ENCODE measurements at places on chromosomes 7 and 10. TPM values are rescaled to one million over a fixed set of nuclear protein-coding genes. Genes with fewer than 3 reads are reported as not detected.
A peak's percentile ranks its signal among the peaks of the same experiment; 100 is the strongest.

DNA sequence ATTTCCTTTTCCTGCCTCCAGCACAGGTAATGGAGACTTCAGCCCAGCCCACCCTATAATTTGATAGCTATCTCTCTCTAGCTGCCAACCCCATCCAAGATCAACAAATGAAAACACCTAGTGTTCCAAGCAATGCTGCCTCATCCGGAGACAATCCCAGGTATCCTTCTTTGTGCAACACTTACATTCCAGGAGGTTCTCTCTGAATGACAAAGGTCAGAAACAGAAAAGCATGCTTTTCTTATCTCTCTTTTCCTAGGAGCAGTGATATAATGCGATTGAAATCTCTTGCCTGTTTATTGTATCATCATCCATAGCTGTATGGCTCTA is 699.3 kb downstream of the INHBA start:
- no peak for DNase-seq

GRCh38 chr10:127943336-127943910 is 36.5 kb downstream of the PTPRE start:
- no peak for DNase-seq

- no peak for DNase-seq
Observed at GRCh38 chr7:51517187-51517586, 200.6 kb upstream of the COBL start.

DNA sequence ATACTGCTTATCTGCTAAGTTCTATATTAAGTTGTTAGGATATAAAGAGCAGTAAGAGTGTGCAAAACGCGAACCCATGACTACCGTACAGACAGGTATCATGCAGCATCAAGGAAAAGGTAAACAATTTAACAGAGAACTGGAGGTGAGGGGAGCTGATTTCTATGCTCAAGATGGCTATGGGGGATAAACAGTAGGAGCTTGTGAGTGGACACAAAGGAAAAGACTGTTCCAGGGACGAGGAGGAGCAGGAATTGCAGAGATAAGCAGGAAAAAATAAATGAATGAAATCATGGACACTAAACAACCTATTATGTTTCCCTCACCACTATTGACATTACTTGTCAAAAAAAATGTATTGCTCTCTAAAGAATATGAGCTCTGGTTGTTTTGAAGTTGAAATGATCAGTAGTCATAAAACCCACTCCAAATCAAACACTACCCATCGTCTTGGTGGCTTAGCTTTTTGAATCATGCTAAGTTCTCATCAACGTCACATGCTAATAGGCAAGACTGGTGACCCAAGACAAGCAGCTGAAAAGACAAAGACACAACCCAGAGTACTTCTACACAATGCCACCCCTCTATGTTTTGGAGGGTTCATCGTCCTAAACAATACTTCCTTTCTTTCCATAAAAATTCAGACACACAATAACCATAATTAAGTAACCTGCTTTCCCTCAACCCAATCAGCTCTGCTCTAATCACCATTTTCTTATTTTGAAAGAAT is 102.7 kb downstream of the NRP1 start:
- no peak for DNase-seq

DNA sequence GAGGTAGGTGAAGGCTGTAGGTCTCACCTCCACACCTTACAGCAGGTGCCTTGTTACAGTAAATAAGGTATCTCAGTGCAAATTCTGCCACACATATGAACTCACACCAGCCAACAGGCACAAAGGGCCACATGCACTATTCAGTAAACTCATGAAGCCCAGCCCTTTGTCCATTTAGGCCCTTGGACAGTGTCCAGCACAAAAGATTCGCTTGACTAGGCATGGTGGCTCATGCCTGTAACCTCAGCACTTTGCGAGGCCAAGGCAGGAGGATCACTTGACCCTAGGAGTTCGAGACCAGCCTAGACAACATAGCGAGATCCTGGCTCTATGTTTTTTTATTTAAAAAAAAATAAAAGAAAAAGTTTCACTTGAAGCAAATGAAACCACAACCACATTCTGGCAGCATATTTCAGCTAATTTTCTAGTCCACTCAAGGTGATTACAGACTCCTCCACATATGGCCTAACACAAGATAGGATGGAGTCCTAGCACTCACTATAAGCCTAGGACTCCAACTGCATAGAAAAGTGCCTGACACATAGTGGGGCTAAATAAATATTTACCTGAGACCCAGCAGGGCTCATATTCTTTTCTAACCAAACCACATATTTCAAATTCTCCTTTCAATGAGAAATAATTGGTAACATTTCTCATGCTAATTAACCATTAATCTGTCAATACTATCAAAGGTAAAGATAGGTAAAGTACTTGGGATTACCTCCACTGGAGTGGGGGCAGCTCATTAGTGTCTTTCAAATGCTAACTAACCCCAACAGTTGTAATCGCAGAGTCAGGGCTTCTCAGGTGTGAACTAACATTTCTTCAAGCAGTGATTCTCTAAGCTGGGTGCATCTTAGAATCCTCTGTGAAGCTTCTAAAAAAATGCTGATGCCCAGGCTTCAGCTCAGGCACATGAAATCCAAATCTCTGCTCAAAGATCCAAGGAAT is 4.5 kb upstream of the ANKRD1 start:
- no peak for DNase-seq

The IKZF1 gene
- 1.3 TPM for polyA plus RNA-seq

The PRSS1 gene
- polyA plus RNA-seq, result not detected

The SFRP4 gene
- 1.9 TPM for polyA plus RNA-seq

- no peak for DNase-seq
Observed at GRCh38 chr7:134357486-134357885, 40.8 kb upstream of the SLC35B4 start.

DNA sequence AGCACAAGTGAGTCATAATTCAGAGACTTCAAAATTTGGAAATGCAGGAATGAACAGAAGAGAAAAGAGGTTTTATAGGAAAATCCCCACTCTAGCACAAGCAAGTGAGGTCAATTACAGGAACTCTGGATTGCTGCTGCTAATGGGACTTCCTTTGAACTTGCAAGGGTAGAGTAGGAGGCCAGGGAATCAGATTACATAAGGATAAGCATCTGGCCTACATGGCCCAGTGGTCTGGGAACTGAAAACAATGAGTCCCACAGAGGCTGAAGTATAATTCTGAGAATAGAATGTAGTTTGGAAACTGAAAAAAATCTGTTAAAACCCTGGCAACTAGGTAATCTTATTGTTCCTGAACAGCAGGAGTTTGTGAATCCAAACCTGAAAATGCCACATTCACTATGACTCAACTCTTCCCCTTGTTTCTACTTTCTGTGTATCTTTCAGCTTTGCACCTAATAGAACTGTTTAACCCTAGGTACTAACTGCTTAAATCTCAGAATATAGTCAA is 66.5 kb downstream of the CTNNA3 start:
- DNase-seq, result peak; percentile 41

The PTEN gene
- polyA plus RNA-seq, result 67.8 TPM

DNA sequence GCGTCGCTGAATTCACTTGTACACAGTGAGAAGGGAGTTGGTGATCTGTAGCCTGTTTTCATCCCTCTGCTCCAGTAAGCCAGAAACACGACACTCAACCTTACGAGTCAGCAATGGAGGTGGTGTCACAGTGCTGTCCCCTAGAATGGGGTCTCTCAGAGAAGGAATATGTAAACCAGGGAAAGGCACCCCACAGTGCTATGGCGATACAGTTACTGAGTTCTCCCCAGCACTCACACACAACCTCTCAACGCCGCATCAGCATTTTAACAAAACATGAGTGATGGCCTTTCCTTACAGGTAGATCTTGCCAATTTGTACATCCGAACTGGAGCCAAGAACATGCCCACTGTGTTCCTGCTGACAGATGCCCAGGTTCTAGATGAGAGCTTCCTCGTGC is 196.3 kb downstream of the CDCA7L start:
- DNase-seq, result no peak

GRCh38 chr7:97027427-97028234 is 3.0 kb upstream of the DLX5 start:
- DNase-seq, result peak; percentile 58

DNA sequence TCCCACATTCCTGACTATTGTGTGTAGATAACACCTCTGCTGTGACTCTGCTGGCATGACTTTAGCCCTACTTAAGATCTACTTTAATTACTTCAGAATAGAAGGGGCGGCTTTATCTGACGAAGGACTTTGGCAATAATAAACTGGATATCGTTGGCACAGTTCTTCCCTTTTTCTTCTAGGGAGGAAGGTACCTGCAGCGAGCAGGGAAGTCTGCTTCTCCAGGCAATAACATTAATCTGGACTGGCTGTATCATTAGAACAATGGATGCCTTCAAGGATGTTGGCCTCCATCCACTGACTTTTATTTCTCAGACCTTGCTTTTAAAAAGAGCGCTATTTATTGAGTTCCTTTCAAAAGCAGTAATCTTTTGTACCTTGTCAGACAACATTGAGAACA is 172.6 kb upstream of the THSD7A start:
- no peak for DNase-seq

- no peak for DNase-seq
Observed at GRCh38 chr10:3780021-3780770, 4.8 kb downstream of the KLF6 start.
